ENCODE measurements at places on chromosomes 6 and 20. TPM values are rescaled to one million over a fixed set of nuclear protein-coding genes. Genes with fewer than 3 reads are reported as not detected.

DNA sequence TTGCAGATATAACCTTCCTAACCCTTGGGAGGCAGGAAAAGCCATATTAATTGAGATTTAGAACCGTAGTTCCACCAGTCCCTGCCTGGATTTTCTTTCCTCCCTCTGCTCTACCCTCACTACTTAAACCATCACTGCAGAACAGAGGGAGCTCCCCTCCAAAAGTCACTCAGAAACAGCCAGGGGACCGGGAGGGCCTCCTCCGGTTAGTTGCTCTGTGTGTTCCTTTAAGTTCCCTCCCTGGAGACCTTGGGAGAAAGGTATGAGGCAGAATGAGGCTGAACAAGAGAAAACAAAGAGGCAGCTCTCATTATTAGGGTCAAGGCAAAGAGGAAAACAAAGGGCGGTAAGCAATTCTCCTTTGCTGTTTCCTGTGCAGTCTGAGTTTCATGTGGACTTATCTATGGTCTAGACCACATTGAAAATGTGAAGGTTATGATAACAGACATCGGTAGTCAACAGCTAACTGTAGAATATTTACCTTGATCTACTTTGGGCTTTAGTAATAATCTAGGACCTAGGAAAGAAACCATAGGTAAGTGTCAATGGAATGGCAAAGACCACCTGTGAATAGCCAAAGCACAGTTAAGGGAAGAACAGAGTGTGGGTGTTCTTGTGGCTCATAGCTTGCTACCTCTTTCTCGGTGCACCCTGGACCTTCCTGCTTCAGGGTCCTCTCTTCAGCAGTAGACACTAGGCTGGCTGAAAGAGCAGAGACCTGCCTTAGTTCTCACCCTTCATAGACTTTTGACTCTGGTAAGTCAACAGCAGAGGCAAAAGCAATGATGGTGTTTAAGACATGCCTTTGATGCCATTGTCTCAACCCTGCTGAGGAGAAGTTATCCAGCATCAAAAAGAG is 250.9 kb upstream of the CITED2 start:
- DNase-seq = no peak

The VGLL2 gene
- not detected for total RNA-seq

The HMGA1 gene
- total RNA-seq = 1,171 TPM

- DNase-seq = no peak
Observed at GRCh38 chr6:11039040-11039439, 5.1 kb downstream of the ELOVL2 start.

DNA sequence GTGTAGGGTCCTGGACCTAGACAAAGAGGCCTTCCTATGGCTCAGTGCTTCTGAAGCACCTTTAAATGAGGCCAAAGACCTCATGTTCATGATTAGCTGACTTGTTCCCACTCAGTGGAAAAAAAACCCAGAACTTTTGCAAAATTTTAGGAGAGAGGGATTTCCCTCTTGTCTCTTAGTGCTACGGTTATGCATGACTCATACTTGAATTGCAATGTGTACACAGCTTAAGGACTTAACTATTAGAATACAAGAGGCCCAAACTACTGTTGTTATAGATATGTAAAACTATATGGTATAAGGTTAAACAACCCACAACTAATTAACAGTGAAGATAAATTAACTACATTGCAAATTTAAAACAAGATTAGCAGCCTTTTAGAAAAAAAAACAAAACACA is 32.3 kb upstream of the HLA-A start:
- DNase-seq = no peak

DNA sequence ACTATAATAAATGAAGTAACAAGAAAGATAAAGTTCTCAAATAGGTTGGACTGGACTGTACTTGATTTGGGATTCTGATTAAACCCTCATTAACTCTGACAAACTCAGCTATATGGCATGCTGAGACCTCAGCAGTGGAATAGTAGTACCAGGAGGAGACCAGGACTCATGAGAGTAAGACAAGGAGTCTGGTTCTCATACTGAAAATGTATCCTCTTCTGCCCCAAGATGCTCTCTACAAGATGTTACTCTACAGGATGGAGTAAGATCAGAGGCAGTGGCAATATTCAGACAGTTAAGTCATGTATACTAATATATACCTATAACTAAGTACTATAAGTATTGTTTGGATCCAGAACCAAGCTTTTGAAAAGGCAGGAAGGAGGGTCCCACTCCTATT is 31.9 kb upstream of the SYNCRIP start:
- DNase-seq = no peak

- DNase-seq = no peak
Observed at GRCh38 chr20:13238001-13238653, 17.1 kb downstream of the ISM1 start.

DNA sequence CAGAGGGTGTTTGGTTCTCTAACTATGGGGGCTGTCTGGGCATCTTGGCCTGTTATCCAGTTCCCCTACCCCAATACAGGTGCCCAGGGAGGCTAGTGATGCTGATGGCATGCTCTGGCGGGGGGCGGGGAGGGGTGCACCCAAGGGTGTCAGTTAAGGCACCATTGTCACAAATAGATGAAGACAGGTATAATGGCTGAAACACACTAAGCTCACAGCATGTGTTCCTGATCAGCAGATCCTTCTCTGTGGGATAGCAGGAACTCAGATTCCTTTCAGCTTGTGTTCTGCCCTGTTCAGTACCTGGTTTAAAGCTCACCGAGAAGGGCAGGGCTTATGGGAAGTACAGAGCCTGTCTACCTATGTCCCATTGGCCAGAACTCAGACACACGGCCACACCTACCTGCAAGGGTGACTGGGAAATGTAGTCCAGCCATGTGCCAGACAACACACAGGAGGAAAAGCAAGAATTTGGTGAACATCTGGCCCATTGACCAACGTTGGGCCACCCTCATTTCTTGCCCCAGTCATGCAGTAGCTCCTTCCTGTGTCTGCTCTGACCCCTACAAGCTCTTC is 3.4 kb upstream of the RSPO4 start:
- DNase-seq = peak; percentile 65

The CDSN gene
- 0.08 TPM for total RNA-seq

DNA sequence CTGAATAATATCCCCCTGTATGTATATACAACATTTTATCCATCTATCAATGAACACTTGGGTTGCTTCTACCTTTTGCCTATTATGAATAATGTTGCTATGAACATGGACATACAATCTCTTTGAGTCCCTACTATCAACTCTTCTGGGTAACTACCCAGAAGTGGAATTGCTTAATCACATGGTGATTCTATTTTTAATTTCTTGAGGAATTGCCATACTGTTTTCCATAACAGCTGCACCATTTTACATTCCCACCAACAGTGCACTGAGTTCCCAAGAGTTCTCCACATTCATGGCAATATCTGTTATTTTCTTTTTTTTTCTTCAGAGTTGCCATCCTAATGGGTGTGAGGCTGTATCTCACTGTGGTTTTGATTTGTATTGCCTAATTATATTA is 88.3 kb downstream of the ZHX3 start:
- DNase-seq = no peak

GRCh38 chr6:133887156-133887879 is 1.6 kb upstream of the TCF21 start:
- DNase-seq = peak; percentile 35

The PLA2G7 gene
- total RNA-seq = not detected

GRCh38 chr6:21157186-21157929 is 436.2 kb upstream of the SOX4 start:
- no peak for DNase-seq

GRCh38 chr20:48463096-48463720 is 364.6 kb downstream of the PREX1 start:
- no peak for DNase-seq

GRCh38 chr6:166589786-166590574 is 3.5 kb upstream of the RAMACL start:
- no peak for DNase-seq

GRCh38 chr6:111015389-111016124 is 33.7 kb downstream of the RPF2 start:
- no peak for DNase-seq

GRCh38 chr20:41870869-41871462 is 252.8 kb upstream of the CHD6 start:
- DNase-seq = no peak

GRCh38 chr6:18536591-18537055 is 149.5 kb downstream of the RNF144B start:
- DNase-seq = no peak

DNA sequence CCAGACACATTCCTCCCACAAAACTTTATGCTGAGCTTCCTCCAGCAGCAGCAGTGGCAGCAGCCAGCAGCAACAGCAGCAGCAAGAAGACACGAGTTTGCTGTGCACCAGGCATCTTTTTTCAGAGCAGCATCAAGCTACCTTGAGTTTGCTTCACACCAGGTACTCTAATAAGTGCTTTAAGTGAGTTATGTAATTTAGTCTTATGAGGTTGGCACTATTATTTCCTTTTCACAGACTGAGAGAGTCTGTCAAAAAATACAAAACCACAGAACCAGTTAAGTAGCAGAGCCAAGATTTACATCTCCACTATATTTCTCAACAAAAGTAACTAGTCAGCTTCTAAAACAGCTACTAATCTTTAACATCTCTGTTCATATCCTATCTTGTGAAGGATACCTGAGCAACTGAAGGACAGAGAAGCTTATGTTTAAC is 23.7 kb downstream of the RANBP9 start:
- no peak for DNase-seq

The SLC44A4 gene
- 124 TPM for total RNA-seq

DNA sequence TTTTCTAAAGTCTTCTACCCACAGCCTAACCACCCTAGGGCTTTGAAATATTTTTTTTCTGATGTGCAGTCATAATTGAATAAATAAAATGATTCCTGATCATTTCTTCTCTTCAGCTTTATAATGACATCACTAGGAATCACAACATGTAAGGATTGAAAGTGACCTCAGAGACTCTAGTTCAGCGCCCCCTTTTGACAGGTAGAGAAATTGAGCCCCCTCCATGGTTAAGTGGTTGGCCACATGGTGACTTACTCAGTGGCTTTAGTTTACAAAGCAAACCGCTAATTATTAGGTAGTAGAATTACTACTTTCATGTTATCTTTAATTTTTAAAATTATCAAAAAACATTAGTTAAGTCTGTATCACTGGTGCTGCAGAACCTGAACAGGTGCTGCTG is 13.3 kb upstream of the SLC2A12 start:
- peak; percentile 49 for DNase-seq

GRCh38 chr20:14576196-14576877 is 238.9 kb upstream of the FLRT3 start:
- DNase-seq = no peak

DNA sequence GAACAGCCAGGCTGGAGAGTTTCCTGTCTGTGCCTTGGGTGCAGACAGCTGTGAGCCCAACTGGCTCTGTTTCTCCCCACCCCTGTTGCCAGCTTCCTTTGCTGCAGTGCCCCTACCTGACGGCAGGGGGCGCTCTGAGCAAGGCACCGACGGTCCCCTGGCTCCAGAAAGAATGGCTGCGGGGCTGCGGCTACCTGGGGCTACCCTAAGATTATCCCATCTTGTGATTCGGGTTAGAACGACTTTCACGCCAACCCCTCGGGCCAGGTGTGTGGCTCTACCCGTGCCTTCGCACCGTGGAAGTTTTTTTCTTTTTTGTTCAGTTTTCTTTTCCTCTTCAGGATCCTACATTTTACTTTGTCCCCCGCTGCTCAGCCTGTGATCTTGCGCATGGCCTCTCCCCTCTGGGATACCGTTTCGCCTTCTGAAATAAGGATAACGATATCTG is 33.4 kb upstream of the AAR2 start:
- peak; percentile 79 for DNase-seq

DNA sequence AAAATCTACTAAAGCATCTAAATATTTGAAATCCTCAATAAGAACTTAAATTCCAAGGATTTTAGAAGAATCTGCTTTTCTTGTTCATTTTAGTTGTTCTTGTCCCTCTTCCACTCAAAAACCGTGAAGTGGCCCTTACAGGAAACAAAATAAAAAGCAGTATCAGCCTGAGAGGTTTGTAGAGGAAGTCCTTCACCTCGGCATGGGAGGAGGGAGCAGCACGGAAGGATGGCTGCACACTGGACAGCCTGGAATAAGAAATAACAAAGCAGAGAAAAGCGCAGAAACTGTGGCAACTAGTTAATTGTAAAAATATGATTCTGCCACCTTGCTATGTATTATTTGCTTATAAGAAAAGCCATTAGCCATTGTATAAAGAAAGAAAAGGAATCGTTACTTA is 46.1 kb downstream of the RALGAPA2 start:
- no peak for DNase-seq

DNA sequence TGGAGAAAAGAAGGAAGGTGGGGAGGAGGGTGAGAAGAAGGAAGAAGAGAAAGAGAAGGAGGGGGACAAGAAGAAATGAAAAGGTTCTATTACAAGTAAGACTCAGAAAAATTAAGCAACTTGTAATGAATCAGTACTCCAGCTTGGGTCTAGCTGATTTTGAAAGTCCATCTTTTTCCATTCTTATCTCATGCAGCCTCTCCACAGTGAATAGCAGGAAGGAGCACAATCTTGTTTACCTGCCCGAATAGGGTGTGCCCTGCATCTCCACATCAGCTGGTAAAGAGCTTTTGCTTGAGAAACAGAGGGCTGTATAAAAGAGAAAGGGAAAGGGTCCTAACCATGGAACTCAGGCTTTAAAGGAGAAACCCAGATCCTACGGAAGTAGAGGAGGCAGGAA is 348.8 kb downstream of the TPBG start:
- no peak for DNase-seq

The DZANK1 gene
- 0.83 TPM for total RNA-seq

DNA sequence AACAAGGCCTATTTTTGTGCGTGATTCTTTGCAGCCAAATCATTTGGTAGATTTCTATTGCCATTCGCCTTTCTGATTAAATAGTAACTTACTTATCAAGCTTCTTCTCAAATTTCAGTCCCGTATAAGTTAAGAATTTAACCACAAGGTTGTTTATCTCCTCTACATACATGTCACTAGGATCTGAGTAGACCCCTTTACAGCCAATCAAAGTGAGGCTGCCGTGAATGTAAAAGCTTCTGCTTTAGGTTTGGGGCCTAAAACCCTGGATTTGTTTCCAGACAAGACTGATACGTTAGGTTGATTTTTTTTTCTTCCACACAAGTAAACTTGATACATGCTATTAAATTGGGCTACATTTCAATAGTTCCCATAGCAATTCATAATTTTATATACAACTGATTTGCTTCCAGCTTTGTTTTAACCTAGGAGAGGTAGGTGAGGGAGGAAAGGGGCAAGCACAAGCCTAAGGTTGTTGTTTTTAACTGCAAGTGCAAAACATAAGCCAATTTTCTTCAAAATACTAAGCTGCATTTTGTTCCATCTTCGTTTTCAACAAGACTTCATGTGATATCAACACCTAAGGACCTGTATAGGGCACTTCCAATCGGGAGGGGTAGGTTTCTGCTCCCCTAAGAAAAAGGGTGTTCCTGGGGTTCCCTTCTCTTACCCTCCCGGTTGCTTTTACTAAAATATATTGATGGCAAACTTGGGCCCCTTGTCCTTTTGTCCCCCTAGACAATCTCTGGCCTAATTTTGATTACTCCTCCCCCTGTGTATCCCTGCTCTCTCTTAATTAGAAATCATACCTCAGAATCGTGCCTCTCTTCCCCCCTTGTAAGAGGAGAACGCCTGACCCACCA is 1.7 kb downstream of the RANBP9 start:
- DNase-seq = peak; percentile 53
